ENCODE measurements at places on chromosomes 13 and 19. TPM values are rescaled to one million over a fixed set of nuclear protein-coding genes. Genes with fewer than 3 reads are reported as not detected.

DNA sequence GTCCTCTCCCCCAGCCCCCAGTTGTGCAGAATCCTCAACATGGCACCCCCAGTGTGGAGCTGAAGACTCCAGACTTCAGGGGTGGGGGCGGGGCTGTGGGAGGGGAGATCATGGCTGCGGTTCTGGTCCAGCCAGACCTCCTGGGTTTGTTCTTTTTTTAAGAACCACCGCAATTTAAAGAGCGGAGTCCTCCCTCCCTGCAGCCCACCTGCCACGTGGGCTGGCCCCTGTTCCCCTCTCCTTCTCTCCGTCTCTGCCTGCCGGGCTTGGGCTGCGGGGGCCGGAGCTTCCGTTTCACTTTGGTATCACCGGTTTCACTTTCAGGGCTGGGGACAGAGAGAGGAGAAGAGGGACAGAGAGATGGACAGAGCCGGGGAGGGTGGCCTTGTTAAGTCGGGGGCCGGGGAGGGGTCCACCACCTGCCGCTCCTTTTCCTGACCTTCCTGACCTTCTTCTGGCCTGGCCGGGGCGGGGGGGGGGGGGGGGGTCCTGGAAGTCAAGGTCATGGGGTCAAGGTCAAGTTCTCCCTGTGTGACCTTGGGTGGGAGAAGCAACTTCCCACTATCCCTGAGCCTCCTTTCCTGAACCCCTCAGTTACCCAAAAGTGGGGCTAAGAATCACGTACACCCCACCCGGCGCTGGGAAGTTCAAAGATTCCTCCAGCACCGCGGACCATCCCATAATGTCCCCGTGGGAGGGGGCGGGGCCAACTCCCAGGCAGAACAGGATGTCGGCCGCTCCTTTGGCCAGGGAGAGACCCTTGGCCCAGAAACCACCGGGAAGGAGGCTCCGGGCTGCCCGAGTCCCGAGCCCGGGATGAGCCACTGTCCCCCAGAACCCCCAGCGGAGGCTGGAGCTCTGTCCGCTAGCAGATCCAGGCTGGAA is 11.3 kb upstream of the ZBTB7A start:
- DNase-seq, result peak; percentile 59
- H3K4me3 ChIP-seq, result peak overlapping the region; percentile 68
- peak overlapping the region; percentile 92 for H3K27ac ChIP-seq
- H3K27me3 ChIP-seq, result no peaks in the 10 kb centered on the region
- peaks cover 51% of the 10 kb centered on the region for H3K4me1 ChIP-seq
- H3K36me3 ChIP-seq, result no peaks in the 10 kb centered on the region

- H3K27ac ChIP-seq, result no peak overlapping the region
- H3K4me1 ChIP-seq, result no peaks in the 10 kb centered on the region
- H3K36me3 ChIP-seq, result no peaks in the 10 kb centered on the region
Measured at GRCh38 chr13:101327871-101328270, 88.4 kb downstream of the NALCN start.

GRCh38 chr19:33470686-33471085 is 50.9 kb downstream of the PEPD start:
- H3K4me3 ChIP-seq, result no peak overlapping the region
- no peak for DNase-seq
- peaks cover 9% of the 10 kb centered on the region for H3K4me1 ChIP-seq

DNA sequence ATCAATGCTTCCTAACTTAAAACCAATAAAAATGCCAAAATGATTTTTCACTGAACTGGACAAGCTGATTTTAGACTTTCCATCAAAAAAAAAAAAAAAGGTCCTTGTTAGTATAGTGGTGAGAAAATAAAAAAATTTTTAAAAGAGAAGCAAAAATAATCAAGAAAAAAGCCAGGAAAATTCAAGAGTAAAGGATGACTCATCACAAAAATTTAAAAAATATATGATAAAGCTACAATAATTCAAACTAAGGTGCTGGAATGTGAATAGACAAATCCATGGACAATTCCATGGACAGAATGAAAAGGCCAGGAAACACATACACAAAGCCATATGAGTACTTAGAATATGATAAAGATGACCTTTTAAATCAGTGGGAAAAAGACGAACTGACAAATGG is 26.1 kb downstream of the ALG5 start:
- H3K27ac ChIP-seq, result no peak overlapping the region
- H3K4me3 ChIP-seq, result no peak overlapping the region
- peaks cover 40% of the 10 kb centered on the region for H3K36me3 ChIP-seq
- DNase-seq, result no peak
- H3K4me1 ChIP-seq, result peaks cover 1% of the 10 kb centered on the region
- no peaks in the 10 kb centered on the region for H3K27me3 ChIP-seq

PTPRH gene
- total RNA-seq, result not detected

GRCh38 chr13:20161275-20161950 is 561 bp upstream of the GJA3 start:
- DNase-seq, result peak; percentile 52
- H3K27ac ChIP-seq, result no peak overlapping the region
- peaks cover 59% of the 10 kb centered on the region for H3K27me3 ChIP-seq
- peaks cover 2% of the 10 kb centered on the region for H3K36me3 ChIP-seq

DNA sequence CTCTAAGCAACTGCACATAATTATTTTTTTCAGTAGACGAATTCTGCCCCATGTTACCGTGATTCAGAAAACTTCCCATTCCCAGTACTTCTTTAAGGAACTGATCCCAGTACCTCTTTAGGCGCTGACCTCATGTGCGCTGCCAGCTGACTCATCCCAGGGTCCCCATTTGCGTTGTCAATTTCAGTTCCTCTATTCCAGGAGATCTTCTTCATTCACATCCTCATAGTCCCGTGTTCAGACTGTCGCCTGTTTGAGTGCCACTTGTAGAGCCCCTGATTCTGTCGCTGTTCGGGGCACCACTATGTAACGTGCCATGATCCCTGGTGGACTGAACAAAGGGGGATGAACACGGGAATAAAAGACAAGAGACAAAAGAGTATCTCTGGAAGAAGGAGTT is 16.4 kb downstream of the FPR3 start:
- no peak overlapping the region for H3K27ac ChIP-seq
- H3K36me3 ChIP-seq, result no peaks in the 10 kb centered on the region
- no peak overlapping the region for H3K4me3 ChIP-seq

DNA sequence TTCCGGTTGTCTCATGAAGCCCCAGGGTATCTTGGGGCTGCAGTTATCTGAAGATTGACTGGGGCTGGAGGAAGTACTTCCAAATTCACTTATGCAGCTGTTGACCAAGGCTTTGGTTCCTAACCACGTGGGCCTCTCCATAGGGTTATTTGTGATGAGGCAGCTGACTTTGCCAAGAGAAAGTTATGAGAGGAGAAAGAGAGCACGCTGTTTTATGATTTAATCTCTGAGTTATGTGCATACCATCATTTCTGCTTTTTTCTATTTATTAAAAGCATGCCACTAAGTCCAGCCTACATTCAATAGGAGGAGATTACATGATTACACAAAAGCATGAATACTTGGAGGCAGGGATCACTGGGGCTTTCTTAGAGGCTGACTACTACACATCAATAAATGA is 215.5 kb downstream of the NHLRC3 start:
- H3K27me3 ChIP-seq, result no peaks in the 10 kb centered on the region
- H3K4me1 ChIP-seq, result no peaks in the 10 kb centered on the region
- DNase-seq, result no peak
- H3K4me3 ChIP-seq, result no peak overlapping the region
- H3K27ac ChIP-seq, result no peak overlapping the region

GRCh38 chr13:110107568-110108347 is 199.2 kb downstream of the COL4A1 start:
- H3K4me1 ChIP-seq, result no peaks in the 10 kb centered on the region
- H3K27me3 ChIP-seq, result no peaks in the 10 kb centered on the region
- H3K36me3 ChIP-seq, result no peaks in the 10 kb centered on the region

DNA sequence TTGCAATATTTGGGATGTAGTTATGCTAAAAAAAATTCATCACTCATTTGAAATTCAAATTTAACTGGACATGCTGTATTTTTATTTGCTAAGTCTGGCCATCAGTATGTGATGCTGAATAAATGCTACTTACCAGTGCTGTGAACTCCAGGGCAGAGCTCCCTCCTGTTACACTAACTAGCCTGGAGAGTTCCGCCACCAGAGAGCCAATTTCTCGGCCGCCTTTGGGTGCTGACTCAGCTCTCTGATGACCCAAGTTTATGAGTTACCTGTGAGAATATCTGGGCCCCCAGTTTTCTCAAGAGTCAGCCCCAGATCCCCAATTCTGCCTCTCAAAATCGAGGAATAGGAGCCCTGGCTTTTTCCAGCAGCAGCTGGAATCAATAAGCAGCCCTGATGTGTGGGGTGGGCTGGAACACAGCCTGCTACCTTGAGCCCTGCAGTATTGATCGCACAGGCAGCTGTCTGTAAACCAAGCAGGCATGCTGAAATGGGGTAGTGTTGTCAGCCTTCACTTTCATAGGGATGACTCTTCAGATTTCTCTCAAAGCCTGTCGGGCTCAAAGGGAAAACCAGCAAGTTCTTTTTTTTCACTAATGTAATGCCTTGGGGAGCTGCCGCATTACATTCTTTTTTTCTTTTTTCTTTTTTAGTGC is 113.7 kb downstream of the DNAJC15 start:
- no peak overlapping the region for H3K4me3 ChIP-seq
- H3K4me1 ChIP-seq, result no peaks in the 10 kb centered on the region
- H3K27me3 ChIP-seq, result peaks cover 5% of the 10 kb centered on the region
- H3K27ac ChIP-seq, result no peak overlapping the region
- H3K36me3 ChIP-seq, result no peaks in the 10 kb centered on the region

DNA sequence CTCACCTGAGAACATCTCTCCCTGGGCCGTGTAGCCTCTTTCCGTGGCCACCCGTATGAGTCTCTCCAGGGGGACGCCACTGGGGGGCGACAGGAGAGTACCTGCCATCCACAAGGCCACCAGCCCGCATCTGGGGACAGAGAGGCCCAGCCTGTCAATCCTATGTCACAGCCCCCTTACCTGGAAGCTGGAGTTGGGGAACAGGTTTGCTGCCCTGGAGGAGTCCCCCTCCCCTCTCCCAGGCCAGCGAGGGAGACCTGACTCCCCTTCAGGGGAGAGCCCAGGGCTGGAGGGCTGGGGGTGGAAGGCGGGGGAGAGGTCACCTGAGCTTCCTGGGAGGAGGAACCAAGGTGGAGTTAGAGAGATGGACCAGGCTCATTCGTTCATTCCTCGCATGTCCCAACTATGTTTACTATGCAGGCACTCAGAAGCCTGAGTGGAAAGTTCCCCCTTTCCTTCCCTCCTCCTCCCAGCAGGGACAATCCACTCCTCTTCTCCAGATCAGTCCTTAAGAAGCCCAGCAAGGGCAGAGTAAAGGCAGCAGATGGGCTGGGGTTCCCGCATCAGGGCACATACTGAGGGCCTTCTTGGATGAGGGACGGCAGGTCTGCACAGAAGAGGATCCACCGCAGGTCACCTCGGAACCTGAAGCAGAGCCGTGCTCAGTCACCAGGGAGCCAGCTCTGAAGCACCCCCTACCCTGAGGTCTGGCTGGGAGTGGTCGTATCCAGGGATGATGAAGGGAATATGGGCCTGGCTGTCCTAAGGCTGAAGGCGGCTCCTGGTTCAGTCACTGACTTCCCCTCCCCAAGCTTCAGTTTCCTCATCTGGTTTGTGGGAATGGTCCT is 5.5 kb downstream of the ACTMAP start:
- peaks cover 15% of the 10 kb centered on the region for H3K4me1 ChIP-seq
- peaks cover 10% of the 10 kb centered on the region for H3K36me3 ChIP-seq
- H3K4me3 ChIP-seq, result no peak overlapping the region
- H3K27ac ChIP-seq, result no peak overlapping the region
- no peaks in the 10 kb centered on the region for H3K27me3 ChIP-seq

GRCh38 chr13:101181076-101181685 is 235.1 kb downstream of the NALCN start:
- no peaks in the 10 kb centered on the region for H3K4me1 ChIP-seq
- H3K27ac ChIP-seq, result no peak overlapping the region
- no peak overlapping the region for H3K4me3 ChIP-seq
- no peaks in the 10 kb centered on the region for H3K36me3 ChIP-seq
- DNase-seq, result no peak
- H3K27me3 ChIP-seq, result peaks cover 4% of the 10 kb centered on the region

GRCh38 chr19:19296953-19297689 is 23.2 kb downstream of the SUGP1 start:
- no peak overlapping the region for H3K4me3 ChIP-seq
- H3K27ac ChIP-seq, result no peak overlapping the region
- H3K27me3 ChIP-seq, result no peaks in the 10 kb centered on the region
- no peak for DNase-seq

DNA sequence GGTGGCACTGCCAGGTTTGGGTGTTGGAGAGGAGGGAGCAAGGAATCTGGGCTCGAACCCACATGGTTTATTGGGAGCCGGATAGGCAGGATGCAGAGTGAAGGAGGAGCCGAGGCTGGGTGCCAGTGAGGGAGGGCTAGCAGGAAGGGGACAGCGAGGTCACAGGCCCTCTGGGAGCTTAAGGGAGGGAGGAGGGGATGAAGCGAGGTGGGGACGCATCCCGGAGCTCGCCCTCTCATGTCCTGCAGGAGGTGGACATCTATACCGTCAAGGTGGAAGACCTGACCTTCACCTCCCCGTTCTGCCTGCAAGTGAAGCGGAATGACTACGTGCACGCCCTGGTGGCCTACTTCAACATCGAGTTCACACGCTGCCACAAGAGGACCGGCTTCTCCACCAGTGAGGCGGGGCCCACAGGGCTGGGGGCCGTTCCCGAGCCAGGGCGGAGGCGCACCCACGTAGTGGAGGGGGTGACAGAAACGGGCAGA is 3.5 kb upstream of the ADM5 start:
- H3K4me1 ChIP-seq, result peaks cover 22% of the 10 kb centered on the region
- no peak for DNase-seq
- peaks cover 8% of the 10 kb centered on the region for H3K27me3 ChIP-seq
- H3K4me3 ChIP-seq, result no peak overlapping the region

DNA sequence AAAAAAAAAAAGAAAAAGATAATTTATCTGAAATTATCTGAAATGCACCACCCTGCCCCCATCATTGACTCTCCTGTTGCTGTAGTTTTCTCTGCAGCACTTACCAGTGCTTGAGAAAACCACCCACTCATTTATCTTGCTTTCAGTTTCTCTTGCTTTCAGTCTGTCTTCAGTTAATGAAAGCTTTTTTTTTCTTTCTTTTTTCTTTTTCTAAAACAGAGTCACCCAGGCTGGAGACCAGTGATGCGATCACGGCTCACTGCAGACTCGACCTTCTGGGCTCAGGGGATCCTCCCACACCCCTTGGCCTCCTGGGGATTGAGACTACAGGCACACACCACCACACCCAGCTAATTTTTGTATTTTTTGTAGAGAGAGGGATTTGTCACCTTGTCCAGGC is 4.3 kb upstream of the ACP5 start:
- no peaks in the 10 kb centered on the region for H3K27me3 ChIP-seq
- DNase-seq, result peak; percentile 49
- H3K36me3 ChIP-seq, result no peaks in the 10 kb centered on the region
- H3K4me1 ChIP-seq, result peaks cover 36% of the 10 kb centered on the region
- peak overlapping the region; percentile 99 for H3K27ac ChIP-seq

CRX gene
- total RNA-seq, result not detected

GRCh38 chr13:27406178-27406939 is 18.1 kb upstream of the GTF3A start:
- peak; percentile 54 for DNase-seq
- H3K27ac ChIP-seq, result peak overlapping the region; percentile 32
- H3K4me3 ChIP-seq, result no peak overlapping the region
- no peaks in the 10 kb centered on the region for H3K36me3 ChIP-seq

All from activated CD4-positive, alpha-beta T cell treated with anti-CD3 and anti-CD28 coated beads, Interleukin-2, amount 10 ng/mL, durations not matched to agents 7 days and 5 days (primary cell).